A549 (cell line): ENCODE measurements at places on chromosomes 11 and 22. TPM values are rescaled to one million over a fixed set of nuclear protein-coding genes. Genes with fewer than 3 reads are reported as not detected.

The DUSP8 gene
- 0.59 to 1.2 TPM (median 0.72 TPM) in 3 replicates for polyA plus RNA-seq

The OR2D2 gene
- not detected in 3 replicates for polyA plus RNA-seq

The CRYBA4 gene
- not detected in 3 replicates for polyA plus RNA-seq

The MS4A1 gene
- not detected in 3 replicates for polyA plus RNA-seq

The ANO5 gene
- polyA plus RNA-seq = 2.7 to 3.3 TPM (median 3.1 TPM) in 3 replicates

The CADM1 gene
- polyA plus RNA-seq = 28.0 to 33.4 TPM (median 33.3 TPM) in 3 replicates

The KDM2A gene
- polyA plus RNA-seq = 34.5 TPM in 3 replicates

The SLC22A9 gene
- not detected in 3 replicates for polyA plus RNA-seq

The SNX32 gene
- polyA plus RNA-seq = 0.04 to 0.08 TPM (median 0.05 TPM) in 3 replicates

The MUC15 gene
- polyA plus RNA-seq = not detected in 3 replicates

The SIDT2 gene
- polyA plus RNA-seq = 5.5 to 6.4 TPM (median 5.9 TPM) in 3 replicates

The TIGD3 gene
- 0.54 to 0.71 TPM (median 0.66 TPM) in 3 replicates for polyA plus RNA-seq

The SDHAF2 gene
- polyA plus RNA-seq = 43.1 to 44.4 TPM (median 43.8 TPM) in 3 replicates

The NTM gene
- polyA plus RNA-seq = not detected in 3 replicates

The C11orf65 gene
- polyA plus RNA-seq = 0.16 to 0.38 TPM (median 0.19 TPM) in 3 replicates

The TMPRSS6 gene
- polyA plus RNA-seq = not detected in 3 replicates

The APOBEC3B gene
- 17.9 to 19.6 TPM (median 19.1 TPM) in 3 replicates for polyA plus RNA-seq

The VSIG10L2 gene
- not detected in 3 replicates for polyA plus RNA-seq

The ZNF215 gene
- polyA plus RNA-seq = 1.0 to 1.1 TPM (median 1.1 TPM) in 3 replicates

The SCN2B gene
- not detected in 3 replicates for polyA plus RNA-seq

The ACTN3 gene
- polyA plus RNA-seq = not detected in 3 replicates

The CHADL gene
- not detected in 3 replicates for polyA plus RNA-seq

The KCNJ1 gene
- 0.03 TPM in 1 of 3 replicates, not detected in the others for polyA plus RNA-seq

The MMP7 gene
- polyA plus RNA-seq = 8.9 to 10.9 TPM (median 10.1 TPM) in 3 replicates

The SLC22A12 gene
- polyA plus RNA-seq = not detected in 3 replicates

The CDK2AP2 gene
- polyA plus RNA-seq = 47.8 to 53.1 TPM (median 51.3 TPM) in 3 replicates

The HEPN1 gene
- polyA plus RNA-seq = not detected in 3 replicates

The WNT7B gene
- polyA plus RNA-seq = 80.8 to 92.0 TPM (median 82.2 TPM) in 3 replicates

The ZNF214 gene
- 0.70 to 1.4 TPM (median 0.70 TPM) in 3 replicates for polyA plus RNA-seq

The FGF4 gene
- polyA plus RNA-seq = not detected in 3 replicates

The MMP11 gene
- 0.16 to 0.26 TPM (median 0.23 TPM) in 3 replicates for polyA plus RNA-seq

The AIFM3 gene
- polyA plus RNA-seq = 2.3 to 4.0 TPM (median 3.6 TPM) in 3 replicates

The TMEM86A gene
- 0.21 to 0.41 TPM (median 0.25 TPM) in 3 replicates for polyA plus RNA-seq

The SCGB1D4 gene
- polyA plus RNA-seq = not detected in 3 replicates

The C1QTNF5 gene
- not detected in 3 replicates for polyA plus RNA-seq

The LINC01488 gene
- polyA plus RNA-seq = 0.05 to 0.11 TPM (median 0.09 TPM) in 3 replicates

The PRG2 gene
- not detected in 3 replicates for polyA plus RNA-seq

The HTR3A gene
- not detected in 3 replicates for polyA plus RNA-seq

The MS4A6E gene
- polyA plus RNA-seq = not detected in 3 replicates

The PTGDR2 gene
- polyA plus RNA-seq = 0.07 to 0.19 TPM (median 0.16 TPM) in 3 replicates

The PAMR1 gene
- not detected in 3 replicates for polyA plus RNA-seq

The GNAZ gene
- polyA plus RNA-seq = 1.9 to 2.5 TPM (median 2.1 TPM) in 3 replicates

The TXN2 gene
- 82.2 to 90.5 TPM (median 83.6 TPM) in 3 replicates for polyA plus RNA-seq

The DNAJB7 gene
- polyA plus RNA-seq = not detected in 3 replicates
